ENCODE measurements at places on chromosomes 5 and 9.

DNA sequence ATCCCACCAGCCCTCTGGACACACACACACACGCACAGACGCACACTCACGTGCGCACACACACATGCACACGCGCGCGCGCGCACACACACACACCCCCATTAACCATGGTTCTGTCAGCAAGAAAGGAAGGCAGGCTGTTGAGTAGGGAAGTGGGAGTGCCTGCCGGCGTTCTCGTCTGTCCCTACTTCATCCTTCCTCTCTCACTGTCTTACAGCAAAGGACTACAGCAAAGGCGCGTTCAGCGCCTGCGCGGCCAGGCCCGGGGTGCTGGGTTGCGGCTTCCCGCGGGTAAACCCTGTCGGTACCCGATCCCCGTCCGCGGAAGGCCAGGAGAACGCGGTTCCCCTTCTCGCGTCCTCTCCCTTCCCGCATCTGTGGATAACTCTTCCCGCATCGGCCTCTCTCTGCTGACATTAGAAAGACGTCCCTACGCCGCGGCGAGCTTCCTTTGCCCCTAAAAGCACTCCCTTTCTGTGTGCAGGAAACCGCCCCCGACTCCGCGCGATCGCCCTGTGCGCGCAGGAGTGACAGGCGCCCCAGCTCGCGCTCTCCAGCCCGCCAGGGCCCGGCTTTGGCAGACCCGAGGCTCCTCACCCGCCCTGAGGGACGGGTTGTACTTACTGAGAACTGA lies 219.2 kb downstream of the AGTPBP1 start:
- DNase-seq, result peak; percentile 68

DNA sequence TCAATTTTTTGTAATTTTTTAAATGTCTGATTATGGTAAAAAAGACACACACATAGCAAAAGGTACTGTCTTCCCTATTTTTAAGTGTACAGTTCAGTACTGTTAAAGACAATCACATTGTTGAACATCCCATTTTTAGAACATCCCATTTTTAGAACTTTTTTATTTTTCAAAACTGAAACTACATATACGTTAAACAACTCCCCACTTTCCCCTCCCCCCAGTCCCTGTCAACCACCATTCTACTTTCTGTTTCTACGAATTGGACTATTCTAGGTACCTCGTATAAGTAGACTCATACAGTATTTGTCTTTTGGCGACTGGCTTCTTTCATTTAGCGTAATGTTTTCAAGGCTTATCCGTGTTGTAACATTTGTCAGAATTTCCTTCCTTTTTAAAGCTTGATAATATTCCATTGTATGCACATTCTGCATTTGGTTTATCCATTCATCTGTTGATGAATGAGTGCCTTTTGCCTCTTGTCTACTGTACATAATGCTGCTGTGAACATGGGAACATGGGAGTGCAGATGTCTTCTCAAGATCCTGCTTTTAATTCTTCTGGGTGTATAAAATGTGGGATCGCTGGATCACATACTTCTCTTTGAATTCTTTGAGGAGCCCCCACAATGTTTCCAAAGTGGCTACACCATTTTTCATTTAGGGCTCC lies 154.0 kb downstream of the PIK3R1 start:
- DNase-seq, result no peak

DNA sequence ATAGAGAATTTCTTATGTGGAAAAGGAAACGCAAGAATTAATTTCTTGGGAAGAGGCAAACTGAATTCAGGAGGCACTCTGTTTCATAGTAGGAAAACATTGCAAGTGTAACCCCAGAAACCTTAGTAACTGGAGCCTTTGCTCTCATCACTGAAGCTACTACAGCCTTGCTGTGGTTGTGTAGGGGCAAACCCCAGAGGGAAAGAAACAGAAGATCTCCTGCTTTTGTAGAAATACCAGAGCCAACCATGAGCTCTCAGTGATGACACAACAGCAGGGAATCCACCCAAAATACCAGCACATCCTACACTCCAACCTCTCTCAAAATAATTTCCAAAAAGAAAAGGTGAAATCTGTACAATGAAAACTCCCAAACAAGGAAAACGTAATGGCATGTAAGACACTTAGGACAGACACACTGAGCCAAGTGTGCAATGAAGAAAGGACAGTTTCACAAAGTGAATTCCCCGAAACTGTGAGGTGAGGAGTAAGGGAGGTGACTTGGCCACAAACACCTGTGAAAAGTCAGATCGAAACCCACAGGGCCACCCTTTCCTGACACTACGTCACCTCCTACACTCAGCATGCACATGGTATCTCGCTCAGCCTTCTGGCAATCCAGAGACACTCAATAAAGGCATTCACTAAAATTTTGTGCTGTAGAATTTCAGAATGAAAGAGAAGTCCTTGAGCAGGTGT lies 8.5 kb upstream of the ACSL6 start:
- DNase-seq, result no peak

DNA sequence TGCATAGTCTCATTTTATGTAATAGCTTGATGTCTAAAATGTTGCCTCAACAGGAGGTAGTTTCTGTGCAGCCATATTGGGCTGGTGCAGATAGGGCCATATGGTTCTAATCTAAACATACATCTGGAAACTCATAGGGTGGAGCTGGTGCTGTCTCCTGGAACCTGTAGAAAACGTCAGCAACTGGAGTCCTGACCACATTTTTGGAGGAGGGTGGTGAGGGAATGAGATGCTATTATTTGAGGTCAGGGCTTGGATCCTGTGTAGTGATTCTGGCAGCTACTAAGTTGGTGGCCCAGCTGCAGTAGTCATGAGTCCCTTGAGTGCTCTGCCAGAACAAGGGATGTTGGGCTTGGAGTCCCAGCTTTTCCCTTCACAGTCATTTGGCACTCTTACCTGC lies 14.1 kb downstream of the MAN2A1 start:
- DNase-seq, result no peak

- no peak for DNase-seq
Measured at GRCh38 chr5:1827886-1828397, 26.7 kb downstream of the NDUFS6 start.

- peak; percentile 50 for DNase-seq
Measured at GRCh38 chr5:150644058-150644457, 3.6 kb downstream of the SYNPO start.

- no peak for DNase-seq
Measured at GRCh38 chr5:74244406-74244805, 396.1 kb downstream of the ENC1 start.

DNA sequence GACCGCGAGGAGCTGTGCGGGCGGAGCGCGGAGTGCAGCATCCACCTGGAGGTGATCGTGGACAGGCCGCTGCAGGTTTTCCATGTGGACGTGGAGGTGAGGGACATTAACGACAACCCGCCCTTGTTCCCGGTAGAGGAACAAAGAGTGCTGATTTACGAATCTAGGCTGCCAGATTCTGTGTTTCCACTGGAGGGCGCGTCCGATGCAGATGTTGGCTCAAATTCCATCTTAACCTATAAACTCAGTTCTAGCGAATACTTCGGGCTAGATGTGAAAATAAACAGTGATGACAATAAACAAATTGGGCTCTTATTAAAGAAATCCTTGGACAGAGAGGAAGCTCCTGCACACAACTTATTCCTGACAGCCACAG lies 590 bp downstream of the PCDHA6 start:
- no peak for DNase-seq

- DNase-seq, result peak; percentile 54
Measured at GRCh38 chr5:143569213-143569701, 165.8 kb upstream of the NR3C1 start.

DNA sequence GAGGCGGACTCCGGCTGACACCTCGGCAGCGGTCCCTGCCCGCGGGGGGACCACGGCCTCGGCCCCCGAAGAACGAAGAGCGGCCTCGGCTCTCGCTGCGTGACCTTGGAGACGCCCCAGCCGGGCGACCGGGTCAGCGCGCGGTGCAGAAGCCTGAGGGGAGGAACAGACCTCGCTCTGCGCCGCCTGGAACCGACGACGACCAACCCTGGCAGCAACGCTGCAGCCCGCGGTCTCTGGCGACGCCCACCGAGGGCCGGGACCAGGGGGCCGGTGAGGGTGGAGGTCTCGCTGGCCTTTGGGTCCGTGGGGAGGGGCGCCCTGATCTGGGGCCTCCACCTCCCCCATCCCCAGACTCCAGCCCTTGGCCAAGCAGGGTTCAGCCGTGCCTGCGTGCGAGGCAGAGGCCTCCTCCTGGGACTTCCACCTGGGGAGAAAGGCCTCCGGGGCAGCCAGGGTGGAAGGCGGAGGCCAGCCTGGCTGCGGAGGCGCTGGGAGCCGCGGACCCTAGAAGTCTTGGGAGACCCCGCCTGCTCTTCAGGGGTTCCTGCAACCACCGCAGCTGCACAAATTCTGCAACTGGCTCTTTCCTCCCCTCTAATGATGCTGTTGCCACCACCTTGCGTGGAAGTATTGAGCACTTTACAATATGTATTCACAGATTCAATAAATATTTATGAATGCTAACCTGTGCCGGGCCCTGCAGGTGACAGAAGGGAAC lies 44.3 kb upstream of the SLC12A7 start:
- no peak for DNase-seq

DNA sequence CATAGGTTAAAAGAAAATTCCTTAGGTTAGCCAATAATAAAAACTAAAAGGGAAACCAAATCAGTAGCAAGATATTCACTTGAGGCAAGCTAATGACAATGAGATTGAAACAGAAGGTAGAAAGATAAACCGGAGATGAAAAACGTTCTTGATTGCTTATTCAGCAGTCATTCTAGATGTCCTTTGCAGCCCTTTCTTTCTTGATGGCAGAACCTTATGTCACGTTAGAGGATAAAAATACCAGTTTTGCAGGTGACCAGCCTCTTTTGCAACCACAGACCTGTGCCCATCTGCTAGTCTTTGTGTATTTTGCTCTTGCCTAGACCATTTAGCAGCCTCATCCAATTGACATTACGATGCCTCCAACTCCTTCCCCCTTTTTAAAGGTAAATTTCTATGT lies 337.8 kb downstream of the DMAC1 start:
- no peak for DNase-seq

GRCh38 chr5:133222979-133223378 lies 171.2 kb downstream of the HSPA4 start:
- no peak for DNase-seq

DNA sequence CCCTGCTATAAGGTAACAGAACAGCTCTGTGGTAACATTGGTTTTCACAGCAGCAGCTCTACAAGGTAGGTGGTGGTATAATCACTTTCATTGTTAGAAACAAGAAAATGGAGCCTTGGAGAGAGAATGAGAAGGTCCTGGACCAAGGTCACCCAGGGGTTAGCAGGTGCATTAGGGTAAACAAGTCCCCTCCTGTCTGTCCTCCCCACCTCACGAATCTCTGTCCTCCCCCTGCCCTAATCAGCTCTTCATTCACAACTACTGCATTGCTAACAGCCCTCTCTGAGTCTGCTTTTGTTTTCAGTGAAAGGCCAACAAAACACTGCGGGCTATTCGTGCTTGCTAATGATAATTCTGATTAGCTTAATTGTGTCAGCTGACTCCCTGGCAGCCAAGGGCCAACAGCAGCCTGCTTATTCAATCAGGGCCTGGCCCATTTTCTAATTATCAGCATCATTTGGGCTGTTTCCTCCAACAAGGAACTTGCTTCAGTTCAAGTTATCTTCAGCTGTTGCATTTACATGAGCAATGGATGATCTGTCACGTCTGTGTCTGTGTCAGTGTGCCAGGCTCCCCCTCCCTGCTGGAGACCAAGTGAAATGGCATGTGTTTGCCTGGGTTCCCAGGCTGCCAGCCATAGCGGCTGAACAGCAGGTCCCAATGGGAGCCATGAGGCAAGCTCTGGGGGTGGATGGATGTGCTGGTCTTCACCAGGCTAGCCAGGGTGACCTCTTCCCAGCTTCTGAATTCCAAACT lies 56.7 kb upstream of the EQTN start:
- no peak for DNase-seq

- DNase-seq, result no peak
Measured at GRCh38 chr9:31983895-31984294, 400.5 kb upstream of the ACO1 start.

GRCh38 chr5:59921816-59922215 lies 28.3 kb upstream of the PDE4D start:
- no peak for DNase-seq

DNA sequence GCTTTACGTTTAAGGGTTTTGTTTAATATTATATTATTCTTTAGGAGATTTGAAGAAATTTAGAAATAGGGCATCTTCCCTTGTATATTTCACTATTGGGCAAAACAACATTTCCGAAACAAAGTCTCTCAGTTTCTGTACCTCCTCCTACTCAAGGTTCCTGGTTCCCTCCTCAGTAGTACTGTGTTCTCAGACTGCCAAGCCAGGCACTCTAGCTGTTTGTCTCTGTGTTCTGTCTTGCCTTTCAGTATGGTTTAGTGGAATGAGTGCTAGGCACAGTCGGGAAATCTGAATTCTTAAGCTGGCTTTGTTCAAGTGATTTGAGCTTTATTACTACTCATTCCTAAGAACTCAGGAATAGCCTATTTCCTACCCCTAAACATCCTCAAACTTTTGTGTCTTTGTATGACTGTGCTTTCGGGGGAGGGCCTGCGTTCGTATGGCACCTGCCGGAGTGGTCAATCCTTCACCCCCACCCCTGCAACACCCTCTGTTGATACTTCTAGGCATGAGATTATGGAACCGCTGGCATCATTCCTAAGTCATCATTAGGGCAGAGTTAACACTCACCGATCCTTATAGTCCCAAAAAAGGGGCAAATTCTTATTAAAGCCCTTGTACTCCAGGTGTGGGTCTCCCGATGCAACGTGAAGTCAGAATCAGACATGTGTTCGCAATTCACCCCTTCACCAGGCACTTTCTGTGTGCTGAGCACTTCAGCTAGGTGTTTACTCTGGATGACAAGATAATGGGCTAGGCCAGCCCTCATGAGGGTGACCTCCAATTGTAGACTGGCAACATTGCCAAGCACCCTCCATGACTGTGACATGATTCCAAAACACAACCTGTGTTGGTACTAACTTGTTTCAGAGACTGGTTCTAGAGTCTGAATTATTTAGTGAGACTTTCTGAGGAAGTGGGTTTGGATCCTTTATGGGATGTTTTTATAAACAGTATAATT lies 24.5 kb downstream of the SNX18 start:
- no peak for DNase-seq

GRCh38 chr9:133429214-133429613 lies 7.0 kb downstream of the ADAMTS13 start:
- no peak for DNase-seq

GRCh38 chr9:73179589-73179988 lies 27.9 kb downstream of the ANXA1 start:
- DNase-seq, result peak; percentile 67

Data from astrocyte of the hippocampus (primary cell).